ENCODE measurements at places on chromosomes 3 and 15.

GRCh38 chr3:169112153-169112892 lies 551.2 kb downstream of the MECOM start:
- no peak for DNase-seq

DNA sequence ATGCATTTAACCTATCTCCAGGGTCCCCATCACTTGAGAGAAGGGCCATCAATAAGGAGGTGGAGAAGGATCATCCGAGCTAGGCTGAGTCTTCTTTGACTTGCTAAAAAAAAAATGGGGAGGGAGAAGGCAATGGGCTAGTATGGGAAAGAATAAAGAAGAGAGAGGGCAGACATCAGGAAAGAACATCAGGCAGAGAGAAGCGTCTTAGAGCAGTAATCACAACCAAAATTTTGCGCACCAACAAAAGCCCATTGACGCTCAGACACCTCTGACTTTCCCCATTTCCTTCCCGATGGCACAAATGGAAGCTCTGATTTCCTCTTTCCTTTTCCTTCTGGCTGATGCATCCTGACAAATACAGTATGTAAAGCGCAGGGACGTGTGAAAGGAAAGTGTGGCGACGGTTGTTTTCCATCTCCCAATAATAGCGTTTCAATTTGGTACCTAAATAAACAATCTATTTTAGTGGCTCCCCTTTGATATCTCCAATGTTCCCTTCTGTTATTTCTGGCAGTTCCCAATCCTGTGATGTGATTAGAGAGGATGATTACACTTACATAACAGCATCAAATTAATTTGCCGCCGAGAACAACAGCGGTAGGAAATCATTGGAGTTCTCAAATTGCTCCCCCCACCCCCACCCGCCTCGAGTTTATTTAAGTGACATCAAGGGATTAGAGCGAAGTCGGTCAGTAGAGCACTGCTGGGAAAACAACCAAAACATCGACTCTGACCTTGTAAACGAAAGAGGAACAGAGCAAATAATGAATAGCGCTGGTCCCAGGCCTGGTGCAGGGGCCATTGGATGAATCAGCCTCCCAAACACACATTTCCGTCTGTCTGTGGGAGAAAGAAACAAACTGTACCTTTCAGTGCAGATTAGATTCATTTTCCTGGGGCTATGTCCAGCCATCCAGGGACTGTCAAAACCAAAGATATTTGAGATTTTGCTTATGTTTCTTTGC lies 273.3 kb upstream of the ICE2 start:
- no peak for DNase-seq

- no peak for DNase-seq
Measured at GRCh38 chr3:153313302-153313965, 151.4 kb downstream of the RAP2B start.

- DNase-seq = no peak
Measured at GRCh38 chr15:78167227-78167888, 18.2 kb downstream of the IDH3A start.

DNA sequence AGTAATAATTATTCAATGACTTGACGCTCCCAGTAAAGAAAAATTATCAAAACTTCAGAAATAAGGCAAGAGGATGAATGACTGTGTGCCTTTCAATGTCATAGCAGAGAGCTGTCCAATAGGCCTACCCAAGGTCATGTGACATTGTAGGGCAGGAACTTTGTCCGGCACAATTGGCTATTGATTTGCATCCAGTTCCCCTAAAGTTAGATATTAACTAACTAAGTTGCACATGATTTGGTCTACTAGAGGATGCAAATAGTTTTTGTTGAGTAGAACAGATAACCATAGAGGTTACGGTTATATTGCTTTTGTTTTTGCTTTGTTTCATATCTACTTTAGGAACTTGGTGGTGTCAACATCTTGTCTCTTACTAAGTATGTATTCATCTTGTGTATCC lies 127.9 kb upstream of the PFN2 start:
- DNase-seq = no peak

DNA sequence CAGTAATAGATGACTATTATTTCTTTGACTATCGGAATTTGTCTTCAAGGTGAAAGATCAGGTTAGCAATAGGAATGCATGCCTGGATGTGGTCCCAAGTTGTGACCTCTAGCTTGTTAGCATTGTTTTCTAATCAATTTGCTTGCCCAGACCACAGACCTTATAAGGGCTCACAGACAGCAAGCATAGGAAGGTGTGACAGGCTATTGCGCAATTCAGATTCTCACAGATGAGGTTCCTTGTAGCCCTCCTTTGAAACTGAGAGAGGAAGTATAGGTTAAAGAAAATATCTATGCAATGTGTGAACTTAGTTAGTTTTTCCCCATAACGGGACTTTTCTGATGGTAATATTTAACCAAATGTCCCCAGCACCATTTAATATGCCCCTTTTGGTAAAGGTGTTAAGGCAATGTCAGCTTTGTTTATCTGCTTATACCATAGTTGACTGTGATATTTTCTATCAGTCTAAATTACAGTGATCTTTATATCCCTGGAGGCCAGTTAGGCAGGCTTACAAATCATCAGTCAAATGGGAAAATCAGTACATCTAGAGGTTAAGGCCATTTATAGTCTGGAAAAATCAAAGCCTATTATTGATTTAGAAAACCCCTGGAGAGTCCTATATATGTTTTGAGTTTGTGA lies 168.1 kb upstream of the MBNL1 start:
- peak; percentile 46 for DNase-seq

DNA sequence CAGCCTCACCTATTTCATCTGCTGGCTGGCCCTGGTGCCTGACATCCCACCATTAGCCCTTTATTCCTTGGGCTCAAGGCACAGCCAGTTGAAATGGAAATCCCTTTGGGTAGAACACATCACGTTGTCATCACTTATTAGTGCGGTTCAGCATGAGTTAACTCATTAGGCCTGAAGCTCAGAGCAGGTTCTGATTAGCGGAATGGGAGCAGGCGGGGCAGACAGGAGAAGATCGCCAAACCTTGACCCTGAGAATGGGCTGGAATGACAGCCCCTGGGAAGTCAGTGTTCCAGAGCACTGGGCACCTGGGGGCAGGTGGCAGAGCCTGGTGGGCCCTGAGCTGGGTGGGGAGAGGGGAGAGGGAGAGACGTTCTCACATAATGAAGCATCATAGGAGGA lies 5.8 kb downstream of the ITGA11 start:
- no peak for DNase-seq

- DNase-seq = no peak
Measured at GRCh38 chr15:38877471-38877870, 312.9 kb upstream of the RASGRP1 start.

DNA sequence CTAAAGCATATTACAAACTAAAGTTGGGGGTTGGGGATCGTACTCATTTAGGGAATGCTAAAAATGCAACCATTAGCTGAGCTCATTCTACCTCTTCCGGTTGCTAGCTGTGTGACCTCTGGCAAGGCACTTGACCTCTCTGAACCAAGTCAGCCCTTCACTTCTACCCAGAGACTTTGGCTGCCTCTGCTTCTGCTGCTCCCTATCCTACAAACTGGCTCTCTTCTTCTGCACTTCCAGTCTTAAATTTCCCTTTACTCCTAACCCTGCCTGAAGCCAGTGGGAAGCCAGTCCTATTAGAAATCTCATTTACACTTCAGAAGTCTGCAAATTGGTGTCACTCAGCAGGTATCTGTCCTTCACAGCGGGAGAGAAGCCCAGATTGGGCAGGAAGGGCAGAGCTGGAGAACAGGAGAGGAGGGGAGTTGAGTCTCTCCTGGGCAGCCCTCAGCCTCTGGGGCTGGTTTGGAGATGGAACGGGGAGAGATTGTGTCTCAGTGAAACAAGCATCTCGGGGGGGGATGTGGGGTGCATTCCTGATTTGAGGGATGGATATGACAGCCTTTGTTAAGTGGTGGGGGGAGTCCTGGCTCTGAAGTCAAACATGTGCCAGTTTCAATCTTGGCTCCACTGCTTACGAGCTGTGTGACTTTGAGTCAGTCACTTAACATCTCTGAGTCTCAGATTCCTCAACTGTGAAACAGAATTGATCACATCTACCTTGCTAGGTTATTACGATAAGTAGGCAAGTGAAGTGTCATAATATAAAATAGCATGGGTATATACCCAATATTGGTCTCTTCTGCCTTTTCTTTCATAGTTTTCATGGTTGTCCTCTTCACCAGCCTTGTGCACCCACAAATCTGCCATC lies 7.8 kb upstream of the AEN start:
- no peak for DNase-seq

- DNase-seq = no peak
Measured at GRCh38 chr3:174618368-174619080, 240.6 kb upstream of the NAALADL2 start.

GRCh38 chr3:28940994-28941393 lies 339.9 kb upstream of the RBMS3 start:
- DNase-seq = no peak

DNA sequence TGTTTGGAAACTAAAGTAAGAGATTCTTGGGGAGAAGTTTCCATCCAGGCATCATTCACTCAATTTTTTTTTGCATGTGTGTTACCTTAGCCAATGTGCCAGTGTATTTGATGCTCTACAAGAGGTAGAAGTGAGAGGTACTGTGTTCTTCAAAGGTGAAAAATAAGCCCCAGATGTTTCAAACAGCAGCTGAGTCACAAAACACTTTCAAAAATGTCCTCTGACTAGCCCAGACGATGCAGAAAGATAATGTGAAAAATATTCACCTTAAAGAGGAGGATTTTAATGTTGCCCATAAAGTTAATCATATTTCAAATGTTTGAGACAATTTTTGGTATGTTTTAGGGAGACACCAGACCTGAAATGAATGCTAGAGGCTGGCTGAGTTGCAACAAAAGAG lies 107.7 kb upstream of the RASGRP1 start:
- no peak for DNase-seq

DNA sequence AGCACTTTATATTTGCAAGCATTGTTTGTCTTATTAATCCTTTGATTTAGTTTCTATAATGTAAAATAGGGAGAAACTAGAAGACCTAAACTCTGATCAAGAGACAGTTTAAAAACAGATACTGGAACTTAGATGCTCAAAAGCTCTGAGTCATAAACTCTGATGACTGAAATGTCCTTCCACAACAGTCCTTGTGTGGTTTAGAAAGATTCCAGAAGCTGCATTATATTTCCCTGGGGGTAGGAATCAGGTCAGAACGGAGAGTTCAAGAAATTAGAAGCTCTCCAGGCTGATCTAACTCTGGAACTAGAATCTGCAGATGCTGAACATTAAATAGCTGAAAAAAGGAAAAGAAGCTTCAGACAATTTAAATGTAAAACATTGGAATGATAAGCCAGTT lies 18.3 kb upstream of the ONECUT1 start:
- no peak for DNase-seq

All from GM06990 (cell line).